Kasumi-1 (cell line): ENCODE measurements at places on chromosomes 6 and 20.

GRCh38 chr6:50185006-50185405 is 135.3 kb upstream of the DEFB112 start:
- no peak for DNase-seq

GRCh38 chr20:24981282-24981681 is 11.3 kb downstream of the APMAP start:
- DNase-seq = no peak

DNA sequence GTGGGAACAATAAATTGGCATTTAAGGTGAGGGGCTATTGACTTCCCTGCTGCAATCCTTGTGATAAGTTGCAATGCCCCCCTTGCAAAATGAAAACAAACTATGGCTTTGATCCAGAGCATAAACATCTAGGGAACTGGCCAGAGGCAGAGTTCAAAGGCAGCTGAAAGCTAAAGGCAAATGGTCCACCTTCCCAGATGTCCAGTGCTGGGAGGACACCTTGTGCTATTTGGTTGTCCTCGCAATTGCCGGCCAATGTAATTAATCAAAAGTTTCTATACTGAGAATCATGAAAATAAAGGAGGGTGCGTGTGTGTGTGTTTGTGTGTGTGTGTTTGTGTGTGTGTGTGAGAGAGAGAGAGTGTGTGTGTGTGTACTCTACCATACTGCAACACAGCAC is 337.4 kb downstream of the CBLN4 start:
- no peak for DNase-seq

DNA sequence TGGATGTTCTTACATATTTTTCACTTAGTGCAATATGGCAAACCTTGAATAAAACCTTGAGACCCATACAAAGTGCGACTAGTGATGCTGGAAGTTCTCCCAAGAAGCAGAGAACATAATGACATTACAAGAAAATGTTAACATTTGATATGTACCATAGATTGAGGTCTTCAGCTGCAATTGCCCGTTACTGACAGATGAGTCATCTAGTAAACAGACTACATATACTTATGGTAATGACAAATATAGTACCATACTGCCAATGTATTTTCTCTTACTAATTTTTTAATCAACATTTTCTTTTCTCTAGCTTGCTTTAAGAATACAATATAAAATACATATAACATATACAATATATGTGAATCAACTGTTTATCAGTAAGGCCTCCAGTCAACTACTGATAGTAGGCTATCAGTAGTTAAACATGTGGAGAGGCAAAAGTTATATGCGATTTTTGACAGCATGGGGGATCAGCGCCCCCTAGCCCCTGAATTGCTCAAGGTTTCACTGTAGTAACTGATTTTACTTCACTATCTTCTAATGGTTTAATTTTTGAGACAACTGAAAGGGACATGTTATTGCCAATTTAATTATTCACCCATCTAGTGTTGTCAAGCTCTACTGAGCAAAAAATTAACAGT is 166.7 kb upstream of the ADGRB3 start:
- DNase-seq = no peak

- no peak for DNase-seq
These were observed 854.2 kb downstream of the PHF3 start for GRCh38 chr6:64489763-64490162.

DNA sequence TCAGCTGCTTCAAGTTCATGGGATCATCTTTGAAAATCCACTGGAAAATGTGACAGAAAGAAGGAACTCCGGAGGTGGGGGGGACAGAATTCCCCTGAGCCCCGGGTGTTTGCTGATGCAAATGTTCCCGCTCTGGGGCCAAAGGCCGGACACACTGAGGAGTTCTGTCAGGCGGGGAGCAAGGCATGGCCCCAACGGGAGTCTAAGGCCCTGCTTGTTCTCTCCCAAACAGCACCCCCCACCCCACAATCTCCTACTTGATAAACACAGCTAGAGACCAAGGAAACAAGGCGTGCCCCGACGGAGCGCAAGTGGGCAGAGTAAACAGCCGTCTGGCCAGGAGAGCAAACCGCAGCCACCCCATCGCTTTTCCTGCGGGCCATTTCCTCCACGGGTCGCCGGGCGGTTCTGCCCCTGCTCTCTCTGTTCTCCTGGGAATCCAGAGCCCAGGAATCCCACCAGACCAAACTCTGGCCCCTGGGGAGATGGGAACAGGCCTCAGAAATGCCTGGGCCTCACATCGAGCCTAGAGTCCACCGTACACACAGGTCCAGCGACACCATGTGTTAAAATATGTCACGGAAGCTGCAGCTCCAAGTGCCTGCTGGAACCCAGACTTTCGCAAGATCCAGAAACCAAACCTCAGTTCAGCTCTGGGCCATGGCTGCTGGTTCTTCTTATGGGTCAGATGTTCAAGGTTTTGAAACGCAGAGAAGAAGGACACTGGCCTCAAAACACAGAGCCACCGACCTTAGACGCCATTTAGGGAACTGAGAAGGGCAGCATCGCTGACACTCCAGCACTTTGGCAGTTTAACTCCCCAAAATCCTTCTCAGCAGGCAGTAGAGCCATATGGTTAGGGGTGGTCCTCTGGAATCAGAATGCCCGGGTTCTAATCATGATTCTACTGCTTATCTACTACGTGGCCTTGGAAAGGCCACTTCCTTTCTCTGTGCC is 104.2 kb downstream of the PREX1 start:
- no peak for DNase-seq

- DNase-seq = no peak
These were observed 2.7 kb upstream of the MEI4 start for GRCh38 chr6:77650098-77650663.

GRCh38 chr20:1775117-1775516 is 117.5 kb upstream of the SIRPG start:
- no peak for DNase-seq

DNA sequence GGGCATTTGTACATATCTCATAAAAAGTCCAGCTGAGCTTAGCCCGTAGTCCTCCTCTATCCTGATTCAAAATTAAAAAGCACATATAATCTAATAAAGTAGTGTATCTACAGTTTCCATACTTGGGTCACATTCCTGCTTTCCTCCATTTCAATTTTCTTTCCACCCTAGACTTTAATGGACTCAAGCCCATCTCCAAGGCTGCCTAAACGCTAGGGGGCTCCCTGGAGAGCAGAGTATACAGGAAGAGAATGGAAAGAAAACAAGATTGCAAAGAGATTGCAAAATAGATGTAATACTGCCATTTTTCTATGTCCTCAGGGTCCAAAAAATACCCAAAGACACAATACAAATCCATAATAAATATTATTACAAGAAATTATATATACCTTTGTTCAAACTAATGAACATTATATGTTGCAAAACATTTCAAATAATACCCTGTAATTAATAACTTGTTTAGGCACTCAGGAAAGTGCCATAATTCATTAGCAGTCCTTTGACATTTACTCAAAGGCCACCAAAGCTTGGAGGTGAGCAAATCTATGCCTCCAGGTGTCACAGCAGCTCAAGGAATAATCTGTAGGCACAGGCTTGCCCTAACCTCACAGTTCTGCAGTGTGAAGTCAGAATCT is 2.4 kb upstream of the MCM3 start:
- peak; percentile 86 for DNase-seq
